ENCODE measurements at places on chromosomes 12 and 14.

DNA sequence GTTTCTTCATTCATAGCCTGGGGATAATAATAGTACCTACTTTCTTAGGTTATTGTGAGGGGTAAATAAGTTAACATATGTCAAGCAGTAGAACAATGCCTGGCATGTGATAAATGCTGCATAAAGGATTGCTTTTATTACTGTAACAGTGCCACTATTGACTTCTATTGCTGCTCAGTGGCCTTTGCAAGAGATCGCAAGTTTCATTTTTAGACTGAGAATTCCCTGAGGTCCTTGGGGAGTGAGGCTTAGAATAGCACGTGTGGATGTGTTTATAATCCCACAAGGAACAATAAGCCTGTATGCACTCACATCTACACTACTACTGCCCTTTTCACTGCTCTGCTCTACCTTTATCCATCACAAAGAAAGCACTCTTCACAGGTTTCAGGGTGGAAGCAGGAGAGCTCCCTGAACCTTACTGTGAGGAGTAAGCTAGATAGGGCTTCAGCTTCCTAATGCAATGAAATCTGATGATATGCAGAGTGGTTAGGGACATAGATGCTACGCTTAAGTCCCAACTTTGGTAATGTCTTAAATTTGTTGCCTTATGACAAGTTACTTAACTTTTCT is 302.6 kb downstream of the SNAPC1 start:
- no peaks in the 10 kb centered on the region for H3K27me3 ChIP-seq
- no peaks in the 10 kb centered on the region for H3K4me1 ChIP-seq
- no peak overlapping the region for H3K4me3 ChIP-seq
- no peak overlapping the region for H3K27ac ChIP-seq

DNA sequence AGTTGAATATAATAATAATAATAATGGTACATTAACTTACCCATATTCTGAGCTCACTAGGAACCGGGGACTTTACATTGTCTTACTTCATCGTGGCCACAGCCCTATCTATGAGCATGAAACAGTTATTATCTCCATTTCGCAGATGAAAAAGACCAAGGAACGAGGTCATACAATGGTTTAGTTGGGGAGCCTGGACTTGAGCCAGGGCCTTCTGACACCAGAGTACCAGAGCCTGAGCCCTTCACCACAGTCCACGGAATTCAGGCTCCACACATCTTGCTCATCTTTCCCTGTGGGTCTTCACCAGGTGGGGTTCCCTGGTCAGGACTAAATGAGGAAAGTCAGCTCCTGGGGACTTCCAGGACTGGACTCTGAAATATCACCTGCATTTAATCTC is 31.3 kb upstream of the CMKLR1 start:
- no peak overlapping the region for H3K27ac ChIP-seq
- H3K4me3 ChIP-seq: no peak overlapping the region
- no peak for DNase-seq
- no peaks in the 10 kb centered on the region for H3K27me3 ChIP-seq
- no peaks in the 10 kb centered on the region for H3K36me3 ChIP-seq

DNA sequence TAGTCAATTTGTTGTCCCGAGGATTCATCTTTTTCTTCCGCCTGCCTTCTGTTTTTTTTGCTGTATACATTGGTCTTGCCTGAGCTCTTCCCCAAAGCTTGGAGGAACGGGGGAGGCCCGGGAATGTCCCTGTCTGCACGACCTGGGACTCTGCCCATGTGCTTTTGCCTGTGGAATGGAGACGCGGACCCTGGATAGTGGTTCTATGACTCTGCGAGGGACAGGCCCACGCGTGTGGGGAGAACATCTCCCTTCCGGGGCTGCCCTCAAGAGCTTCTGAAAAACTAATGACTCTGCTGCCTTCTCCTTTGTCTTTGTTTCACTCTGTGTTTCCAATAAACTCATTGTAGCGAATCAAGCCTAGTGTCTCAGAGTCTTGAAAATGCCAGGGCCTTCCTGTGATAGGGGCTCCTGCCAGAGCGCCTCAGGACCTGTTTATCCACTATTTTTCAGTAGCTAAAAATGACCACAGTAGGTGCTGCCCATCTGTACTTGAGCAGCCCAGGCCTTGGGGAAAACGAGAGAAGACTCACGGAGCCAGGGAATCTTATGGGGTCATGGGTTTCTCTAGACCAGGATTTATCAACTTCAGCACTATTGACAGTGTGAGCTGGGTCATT is 12.3 kb downstream of the KRT83 start:
- peak overlapping the region; percentile 52 for H3K4me3 ChIP-seq
- DNase-seq: no peak
- no peaks in the 10 kb centered on the region for H3K27me3 ChIP-seq
- peaks cover 5% of the 10 kb centered on the region for H3K4me1 ChIP-seq

DNA sequence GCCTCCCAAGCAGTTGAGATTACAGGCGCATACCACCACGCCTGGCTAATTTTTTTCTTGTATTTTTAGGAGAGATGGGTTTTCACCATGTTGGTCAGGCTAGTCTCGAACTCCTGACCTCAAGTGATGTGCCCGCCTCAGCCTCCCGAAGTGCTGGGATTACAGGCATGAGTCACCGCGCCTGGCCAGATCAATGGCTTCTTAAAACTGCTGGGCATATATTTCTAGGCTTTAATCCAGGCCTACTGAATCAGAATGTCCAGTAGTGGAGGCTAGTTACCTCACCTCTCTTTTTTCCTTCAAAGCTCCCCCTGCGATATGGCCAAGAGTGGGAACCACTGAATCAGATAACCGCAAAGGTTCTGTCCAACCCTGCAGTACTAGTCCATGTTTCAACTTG is 17.1 kb downstream of the POU6F1 start:
- no peaks in the 10 kb centered on the region for H3K27me3 ChIP-seq
- no peak overlapping the region for H3K4me3 ChIP-seq
- H3K36me3 ChIP-seq: peaks cover 36% of the 10 kb centered on the region
- no peaks in the 10 kb centered on the region for H3K4me1 ChIP-seq

All from gastrocnemius medialis (tissue), 4 donors.